ENCODE measurements at places on chromosomes 1 and 21. TPM values are rescaled to one million over a fixed set of nuclear protein-coding genes. Genes with fewer than 3 reads are reported as not detected.

OR2L5 gene
- total RNA-seq, result not detected

OR2L8 gene
- total RNA-seq, result not detected

DNA sequence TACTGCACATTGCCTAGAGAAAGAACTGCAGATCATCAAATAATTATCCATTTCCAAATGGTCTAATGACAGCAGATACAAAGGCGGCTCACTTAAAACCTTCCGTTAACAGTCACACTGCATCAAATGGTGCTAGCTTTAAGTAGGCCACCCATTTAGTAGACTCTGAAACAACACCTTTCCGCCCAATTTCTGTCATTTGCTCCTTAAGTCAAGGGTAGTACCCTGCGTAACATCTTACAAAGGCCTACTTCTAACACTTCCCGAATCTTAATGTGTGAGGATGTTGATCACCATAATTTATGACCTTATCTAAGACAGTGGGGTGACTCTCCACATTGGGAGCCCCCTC, 692 bp upstream of the RALGPS2 start:
- peak overlapping the region; percentile 8 for H3K27ac ChIP-seq
- no peaks in the 10 kb centered on the region for H3K27me3 ChIP-seq
- H3K4me3 ChIP-seq, result peak overlapping the region; percentile 89
- DNase-seq, result no peak
- H3K4me1 ChIP-seq, result peaks cover 12% of the 10 kb centered on the region
- H3K36me3 ChIP-seq, result no peaks in the 10 kb centered on the region

GRCh38 chr1:116825720-116826438, 71.6 kb downstream of the CD2 start:
- no peaks in the 10 kb centered on the region for H3K36me3 ChIP-seq
- no peak for DNase-seq
- peaks cover 21% of the 10 kb centered on the region for H3K4me1 ChIP-seq
- no peaks in the 10 kb centered on the region for H3K27me3 ChIP-seq
- no peak overlapping the region for H3K27ac ChIP-seq

FABP3 gene
- total RNA-seq, result 20.4 TPM

SLC1A7 gene
- not detected for total RNA-seq

DNA sequence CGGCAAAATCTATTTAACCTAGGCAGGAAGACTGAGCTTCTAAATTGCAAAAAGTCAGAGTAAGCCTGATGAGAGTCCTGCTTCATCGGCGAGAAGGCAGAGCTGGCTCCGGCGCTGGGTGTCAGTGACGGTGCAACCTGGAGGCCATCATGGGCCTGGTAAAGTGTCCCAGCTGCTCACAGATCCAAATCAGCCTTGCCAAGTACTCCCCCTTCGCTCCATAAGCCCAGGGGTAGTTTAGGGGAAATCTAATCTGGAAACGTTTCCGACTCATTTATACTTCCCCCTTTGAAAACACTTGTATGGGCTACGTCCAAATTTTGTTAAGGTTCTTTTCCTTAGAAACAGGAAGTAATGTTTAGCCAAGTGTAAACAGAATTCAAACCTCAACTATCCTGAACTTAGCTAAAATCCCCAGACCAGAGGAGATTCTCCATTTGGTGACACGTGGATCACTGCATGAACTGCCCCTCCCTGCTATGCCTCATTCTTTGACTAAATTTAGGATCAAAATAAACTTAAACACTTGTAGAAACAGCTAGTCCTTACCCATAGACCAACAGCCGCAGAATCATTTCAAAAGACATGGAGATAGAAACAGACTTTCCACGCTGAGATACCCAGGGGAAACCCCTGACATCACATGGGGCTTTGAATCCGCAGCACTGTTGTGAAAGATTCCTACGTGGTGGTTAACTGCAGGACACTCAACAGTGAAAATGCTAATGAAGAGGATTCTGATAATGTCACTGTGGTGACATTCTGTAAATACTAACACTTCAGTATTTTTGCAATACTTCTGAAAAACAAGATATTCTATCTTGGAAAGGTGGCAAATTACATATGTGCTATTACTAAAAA, 172.7 kb downstream of the TGFBR3 start:
- no peak overlapping the region for H3K4me3 ChIP-seq
- H3K27ac ChIP-seq, result no peak overlapping the region
- DNase-seq, result no peak
- H3K36me3 ChIP-seq, result no peaks in the 10 kb centered on the region
- H3K27me3 ChIP-seq, result no peaks in the 10 kb centered on the region

GRCh38 chr1:227928811-227929375, 18.8 kb downstream of the WNT9A start:
- H3K27me3 ChIP-seq, result no peaks in the 10 kb centered on the region
- H3K4me1 ChIP-seq, result no peaks in the 10 kb centered on the region
- no peaks in the 10 kb centered on the region for H3K36me3 ChIP-seq
- H3K27ac ChIP-seq, result no peak overlapping the region

AMPD1 gene
- not detected for total RNA-seq

KLHDC9 gene
- total RNA-seq, result 1.5 TPM

RAP1GAP gene
- total RNA-seq, result 3.2 TPM

BEND5 gene
- total RNA-seq, result 2.7 TPM

- no peaks in the 10 kb centered on the region for H3K27me3 ChIP-seq
- no peak overlapping the region for H3K27ac ChIP-seq
- H3K36me3 ChIP-seq, result peaks cover 24% of the 10 kb centered on the region
Measured at GRCh38 chr1:22868331-22868730, 104.3 kb downstream of the LACTBL1 start.

DNA sequence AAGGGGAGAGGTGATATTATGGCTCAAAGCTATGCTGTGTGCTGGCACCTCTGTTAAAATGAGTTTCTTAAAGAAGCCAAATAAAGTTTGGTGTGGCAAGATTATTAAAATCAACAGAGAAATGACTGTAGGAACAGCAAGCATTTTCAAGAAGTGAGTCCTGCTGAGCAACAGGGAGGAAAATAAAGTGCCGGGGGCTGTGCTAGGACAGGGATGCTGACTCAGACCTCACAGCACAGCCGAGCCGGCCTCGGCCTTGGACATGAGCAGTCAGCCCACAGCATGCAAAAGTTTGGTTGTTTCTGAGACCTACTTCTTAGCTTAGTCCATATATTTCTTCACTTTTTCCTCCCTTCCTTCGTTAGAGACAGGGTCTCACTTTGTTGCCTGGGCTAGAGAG, 19.2 kb downstream of the CNIH3 start:
- no peaks in the 10 kb centered on the region for H3K27me3 ChIP-seq
- DNase-seq, result peak; percentile 78
- no peak overlapping the region for H3K4me3 ChIP-seq
- peak overlapping the region; percentile 67 for H3K27ac ChIP-seq
- peaks cover 1% of the 10 kb centered on the region for H3K36me3 ChIP-seq

GRCh38 chr1:227907439-227908015, 40.2 kb downstream of the WNT9A start:
- no peak overlapping the region for H3K4me3 ChIP-seq
- no peaks in the 10 kb centered on the region for H3K36me3 ChIP-seq
- no peak for DNase-seq
- H3K27ac ChIP-seq, result no peak overlapping the region
- peaks cover under 1% of the 10 kb centered on the region for H3K27me3 ChIP-seq

DNA sequence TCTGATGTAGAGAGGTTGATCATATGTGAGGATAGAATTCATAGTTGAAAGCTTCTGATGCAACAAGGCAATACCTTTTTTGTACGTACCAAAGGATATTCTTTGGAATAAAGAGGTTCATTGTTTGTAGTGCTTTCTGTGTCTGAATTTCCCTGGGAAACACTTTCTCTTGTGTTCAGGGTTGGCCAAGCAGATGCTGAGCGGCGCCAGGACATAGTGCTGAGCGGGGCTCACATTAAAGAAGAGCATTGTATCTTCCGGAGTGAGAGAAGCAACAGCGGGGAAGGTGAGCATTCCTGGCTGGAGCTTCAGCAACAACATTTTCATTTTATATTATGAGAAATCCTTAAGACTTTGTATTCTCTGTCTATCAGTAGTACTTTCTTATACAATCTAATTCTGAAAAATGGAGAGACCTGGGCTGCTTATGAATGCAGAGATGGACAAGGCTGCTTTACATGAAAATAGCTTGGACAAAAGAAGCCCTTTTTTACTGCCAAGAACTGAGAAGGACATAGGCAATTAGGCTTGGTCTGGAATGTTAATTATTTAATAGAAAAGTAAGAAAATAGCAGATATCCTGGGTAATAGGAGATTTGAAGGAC, 85.2 kb downstream of the KIF1B start:
- H3K27ac ChIP-seq, result no peak overlapping the region
- H3K27me3 ChIP-seq, result no peaks in the 10 kb centered on the region
- H3K4me3 ChIP-seq, result no peak overlapping the region
- no peak for DNase-seq

SV2A gene
- total RNA-seq, result 6.8 TPM

SPOCD1 gene
- 28.0 TPM for total RNA-seq

GRCh38 chr1:205032508-205032907, 10.5 kb upstream of the CNTN2 start:
- no peak for DNase-seq
- no peaks in the 10 kb centered on the region for H3K36me3 ChIP-seq
- H3K27ac ChIP-seq, result no peak overlapping the region
- no peaks in the 10 kb centered on the region for H3K4me1 ChIP-seq
- H3K27me3 ChIP-seq, result peaks cover 40% of the 10 kb centered on the region

- DNase-seq, result no peak
- no peak overlapping the region for H3K4me3 ChIP-seq
- no peaks in the 10 kb centered on the region for H3K27me3 ChIP-seq
Measured at GRCh38 chr21:32189688-32190483, 89.0 kb downstream of the MIS18A start.

FAM72D gene
- 1.00 TPM for total RNA-seq

CFH gene
- total RNA-seq, result 32.3 TPM

DNA sequence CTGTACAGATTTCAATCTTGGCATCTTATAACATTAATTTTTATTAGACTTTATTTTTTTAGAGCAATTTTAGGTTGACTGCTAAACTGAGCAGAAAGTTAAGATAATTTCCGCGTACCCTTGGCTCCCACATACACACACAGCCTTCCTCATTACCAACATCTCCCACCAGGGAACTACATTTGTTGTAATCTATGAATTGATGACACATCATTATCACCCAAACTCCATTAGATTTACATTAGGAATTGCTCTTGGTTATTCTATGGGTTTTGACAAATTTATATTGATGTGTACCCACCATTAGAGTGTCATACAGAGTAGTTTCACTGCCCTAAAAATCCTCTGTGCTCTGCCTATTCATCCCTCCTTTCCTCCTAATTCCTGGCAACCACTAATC, 56.4 kb upstream of the GRIK3 start:
- H3K4me1 ChIP-seq, result no peaks in the 10 kb centered on the region
- H3K27me3 ChIP-seq, result no peaks in the 10 kb centered on the region
- H3K36me3 ChIP-seq, result no peaks in the 10 kb centered on the region
- no peak overlapping the region for H3K27ac ChIP-seq

Measured in astrocyte (in vitro differentiated cells and primary cell).